ENCODE measurements at places on chromosomes 3 and 15. TPM values are rescaled to one million over a fixed set of nuclear protein-coding genes. Genes with fewer than 3 reads are reported as not detected.

The DUOXA2 gene
- polyA plus RNA-seq: not detected

DNA sequence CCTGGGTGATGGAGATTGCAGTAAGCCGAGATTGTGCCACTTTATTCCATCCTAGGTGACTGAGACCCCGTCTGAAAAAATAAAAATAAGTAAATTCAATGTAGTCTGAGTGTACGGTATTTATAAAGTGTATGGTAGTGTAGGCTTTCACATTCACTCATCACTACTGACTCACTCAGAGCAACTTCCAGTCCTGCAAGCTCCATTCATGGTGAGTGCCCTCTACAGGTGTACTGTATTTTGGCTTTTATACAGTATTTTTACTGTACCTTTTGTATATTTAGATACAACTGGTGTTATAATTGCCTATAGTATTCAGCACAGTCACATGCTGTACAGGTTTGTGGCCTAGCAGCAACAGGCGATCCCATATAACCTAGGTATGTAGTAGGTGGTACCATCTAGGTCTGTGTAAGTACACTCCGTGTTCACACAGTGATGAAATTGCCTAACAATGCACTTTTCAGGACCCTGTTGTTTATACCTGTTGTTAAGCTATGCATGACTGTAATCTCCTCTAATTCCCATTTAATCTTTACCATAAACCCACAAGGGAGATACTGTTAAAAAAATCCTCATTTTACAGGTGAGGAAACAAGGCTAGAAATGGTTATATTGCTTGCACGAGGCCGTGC is 19.3 kb downstream of the CACNA1D start:
- DNase-seq: peak; percentile 36

DNA sequence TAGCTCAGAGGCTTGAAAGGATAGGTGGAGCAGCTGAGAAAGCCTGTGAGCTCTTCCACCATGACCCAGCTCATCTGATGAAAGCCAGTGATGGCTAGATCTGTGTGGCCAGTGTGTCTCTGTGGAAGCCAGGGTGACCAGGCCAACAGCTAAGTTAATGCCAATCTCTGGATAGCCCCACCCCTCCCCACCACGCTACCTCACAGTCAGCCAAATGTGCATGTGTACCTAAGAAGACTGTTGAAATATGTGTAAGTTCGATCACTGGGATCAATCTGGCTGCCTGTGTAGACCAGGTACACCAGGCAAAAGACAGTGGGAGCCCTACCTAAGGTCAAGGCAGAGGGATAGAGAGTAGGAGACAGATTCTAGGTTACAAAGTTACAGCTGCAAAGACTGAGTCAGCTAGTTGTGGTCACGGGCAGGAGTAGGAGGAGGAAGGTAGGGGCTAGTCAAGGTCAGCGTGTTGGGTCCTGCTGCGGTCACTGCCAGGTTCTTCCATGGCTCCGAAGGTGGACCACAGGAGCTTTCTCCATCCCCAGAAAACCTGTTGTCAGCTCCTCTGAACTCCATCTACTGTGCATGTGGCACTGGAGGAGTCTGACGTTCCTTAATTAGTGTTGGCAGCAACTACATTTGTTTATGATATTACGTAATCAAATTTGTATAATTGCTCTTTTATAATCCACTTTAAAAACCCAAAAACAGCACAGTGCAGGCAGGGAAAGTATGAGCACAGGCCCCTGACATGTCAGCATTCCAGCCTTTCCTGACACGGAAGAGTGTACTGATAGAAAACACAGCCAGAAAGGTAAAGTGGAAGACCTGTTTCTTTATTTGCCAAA is 318.0 kb downstream of the CLSTN2 start:
- no peak for DNase-seq

DNA sequence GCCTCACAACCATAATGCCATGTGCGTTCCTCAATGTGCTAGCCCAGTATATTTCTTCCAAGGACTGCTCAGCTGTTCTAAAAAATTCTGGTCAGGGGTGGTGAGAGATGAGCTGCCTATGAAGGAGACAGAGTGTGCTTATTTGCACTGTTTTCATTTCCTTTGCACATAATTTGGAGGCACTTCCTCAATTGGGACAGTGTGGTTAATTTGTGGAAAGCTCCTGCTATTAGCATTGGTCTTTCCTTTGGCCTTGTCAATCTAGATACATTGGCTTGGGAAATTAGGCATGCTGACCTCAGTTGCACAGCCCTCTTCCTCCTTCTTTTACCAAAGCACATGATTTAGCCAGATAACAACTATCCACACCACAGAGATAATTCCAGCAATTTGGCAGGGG is 9.4 kb downstream of the FAM81A start:
- DNase-seq: no peak

DNA sequence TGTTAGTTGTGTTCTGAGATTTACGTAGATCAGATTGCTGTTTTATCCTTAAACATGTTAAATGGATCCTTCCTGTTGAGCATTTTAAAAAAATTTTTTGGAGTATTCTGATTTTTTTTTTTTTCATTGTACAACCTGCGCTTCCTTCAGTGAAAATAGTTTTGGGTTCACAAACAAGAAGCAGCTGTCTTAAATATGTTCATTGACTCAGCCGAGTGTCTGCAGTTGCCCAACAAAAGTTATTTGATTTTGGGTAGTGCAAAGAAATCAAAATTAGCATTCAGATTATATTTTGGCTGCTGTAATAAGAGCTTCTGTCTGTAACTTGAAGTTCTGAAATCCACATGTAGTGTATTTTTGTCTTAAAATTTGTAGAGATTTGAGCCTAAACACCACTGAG is 148.2 kb downstream of the BBX start:
- no peak for DNase-seq

DNA sequence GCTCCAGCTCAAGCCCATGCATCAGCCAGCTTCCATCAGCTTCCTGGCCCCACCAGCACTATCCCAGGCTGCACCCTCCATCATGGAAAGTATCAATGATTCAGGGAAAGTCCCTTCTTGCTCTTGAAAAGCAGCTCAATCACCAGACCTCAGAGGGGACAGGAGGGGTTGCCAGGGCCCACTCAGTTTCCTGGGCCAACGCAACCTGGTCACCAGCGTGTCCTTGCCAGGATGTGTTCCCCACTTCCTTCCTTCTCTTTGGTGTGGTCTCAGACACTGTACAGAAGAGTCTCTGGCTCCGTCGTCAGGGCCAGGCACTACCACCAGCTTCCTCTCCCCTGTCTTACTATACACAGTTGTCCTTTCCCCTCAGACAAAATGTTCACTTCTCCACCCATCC is 3.0 kb downstream of the HDC start:
- DNase-seq: no peak

The DNAH1 gene
- polyA plus RNA-seq: 0.65 TPM

DNA sequence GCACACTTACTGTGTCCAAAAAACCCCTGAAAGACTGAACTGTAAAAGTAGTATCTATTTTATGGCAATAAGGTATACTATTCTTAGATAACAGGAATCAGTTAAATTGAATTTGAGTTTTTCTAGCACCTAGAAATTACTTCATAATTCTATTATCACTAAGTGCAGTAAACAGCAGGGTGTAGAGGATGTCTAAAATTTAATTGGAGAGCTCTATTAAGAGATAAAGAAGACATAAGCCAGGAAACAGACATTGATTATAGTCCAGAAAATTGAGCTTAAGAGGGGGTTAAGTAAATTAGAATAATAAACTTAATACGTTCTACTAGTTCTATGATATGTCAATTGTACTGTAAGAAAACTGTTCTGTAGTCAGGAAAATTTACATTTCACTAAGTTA is 403.5 kb upstream of the CBLB start:
- DNase-seq: no peak

DNA sequence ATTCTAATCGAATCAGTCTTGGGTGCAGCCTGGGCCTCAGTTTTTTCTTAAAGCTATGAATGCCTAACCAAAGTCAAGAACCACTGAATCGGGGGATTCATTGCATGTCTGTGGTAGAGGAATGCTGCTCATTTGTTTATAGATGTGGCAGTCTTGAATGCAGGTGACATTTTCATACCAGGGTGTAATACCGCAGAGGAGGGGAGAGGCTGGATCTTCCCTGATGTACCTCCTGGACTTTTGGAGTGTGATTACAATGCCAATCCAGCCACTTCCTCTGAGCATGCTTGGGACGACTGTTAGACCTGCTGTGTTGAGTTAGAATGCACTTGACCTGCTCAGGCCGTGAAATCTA is 42.7 kb downstream of the GOLGA6A start:
- no peak for DNase-seq

DNA sequence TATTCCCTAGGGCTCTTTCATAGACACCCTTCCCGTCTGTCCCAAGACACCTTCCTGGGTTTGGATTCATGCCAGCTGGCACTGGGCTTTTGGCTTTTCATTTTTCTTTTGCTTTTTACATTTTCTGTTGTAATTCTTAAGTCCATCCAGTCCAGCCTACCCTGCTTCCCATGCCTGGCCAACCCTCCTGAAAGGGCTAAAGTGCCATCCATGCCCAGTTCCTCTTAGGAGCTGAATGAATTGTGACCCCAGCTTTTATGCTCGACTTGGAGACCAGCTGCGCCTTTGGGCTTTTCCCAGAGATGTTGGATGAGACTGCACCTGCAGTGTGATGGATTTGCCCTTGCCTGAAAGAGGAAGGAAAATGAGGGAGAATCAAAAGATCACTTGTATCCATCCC is 25.8 kb downstream of the LRRN1 start:
- no peak for DNase-seq

- DNase-seq: peak; percentile 24
These were observed 75.0 kb downstream of the MAGEF1 start for GRCh38 chr3:184636741-184637316.

GRCh38 chr3:149227591-149228268 is 6.1 kb upstream of the CP start:
- DNase-seq: no peak

- no peak for DNase-seq
These were observed 37.5 kb downstream of the EHD4 start for GRCh38 chr15:41934843-41935242.

The TUSC7 gene
- not detected for polyA plus RNA-seq

- DNase-seq: no peak
These were observed 302.2 kb downstream of the CGGBP1 start for GRCh38 chr3:87756616-87757015.

DNA sequence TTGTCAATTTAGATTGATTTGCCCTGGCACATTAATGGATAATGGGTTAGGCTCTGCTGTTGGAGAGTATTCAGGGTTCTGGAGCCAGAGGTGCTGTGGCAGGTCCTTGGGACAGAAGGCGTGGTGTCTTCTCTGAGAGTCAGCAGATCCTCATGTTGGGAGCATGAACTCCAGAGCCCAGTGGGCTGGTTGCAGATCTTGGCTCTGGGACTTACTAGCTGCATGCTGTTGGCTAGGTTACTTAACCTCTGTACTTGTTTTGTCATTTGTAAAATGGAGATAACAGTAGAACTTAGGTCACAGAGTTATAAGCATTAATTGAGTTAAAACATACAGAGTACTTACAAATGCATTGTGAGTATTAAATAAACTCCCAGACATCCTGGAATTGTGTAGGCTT is 77.6 kb downstream of the CCK start:
- no peak for DNase-seq

GRCh38 chr3:177596816-177597271 is 399.6 kb upstream of the TBL1XR1 start:
- no peak for DNase-seq

The UCN2 gene
- polyA plus RNA-seq: 15.6 TPM

DNA sequence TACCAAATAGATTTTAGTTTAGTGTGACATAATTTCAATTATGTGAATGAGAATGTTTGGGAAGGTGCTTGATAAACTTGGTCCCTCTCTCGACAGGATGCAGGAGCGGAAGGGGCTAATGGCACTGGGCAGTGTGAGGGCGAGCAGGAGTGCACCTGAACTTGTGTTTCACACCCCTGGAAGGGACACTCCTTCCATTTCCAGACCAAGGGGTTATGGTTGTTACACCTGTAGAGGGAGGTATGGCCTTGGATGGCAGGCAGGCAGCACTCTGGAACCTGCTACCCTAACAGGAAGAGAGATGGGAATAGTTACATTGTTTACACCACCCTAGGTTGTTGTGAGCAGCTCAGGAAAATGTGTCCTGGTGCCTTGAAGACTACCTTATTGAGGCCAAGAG is 22.1 kb downstream of the SYNM start:
- no peak for DNase-seq

GRCh38 chr15:45855907-45856579 is 221.2 kb downstream of the SQOR start:
- no peak for DNase-seq

DNA sequence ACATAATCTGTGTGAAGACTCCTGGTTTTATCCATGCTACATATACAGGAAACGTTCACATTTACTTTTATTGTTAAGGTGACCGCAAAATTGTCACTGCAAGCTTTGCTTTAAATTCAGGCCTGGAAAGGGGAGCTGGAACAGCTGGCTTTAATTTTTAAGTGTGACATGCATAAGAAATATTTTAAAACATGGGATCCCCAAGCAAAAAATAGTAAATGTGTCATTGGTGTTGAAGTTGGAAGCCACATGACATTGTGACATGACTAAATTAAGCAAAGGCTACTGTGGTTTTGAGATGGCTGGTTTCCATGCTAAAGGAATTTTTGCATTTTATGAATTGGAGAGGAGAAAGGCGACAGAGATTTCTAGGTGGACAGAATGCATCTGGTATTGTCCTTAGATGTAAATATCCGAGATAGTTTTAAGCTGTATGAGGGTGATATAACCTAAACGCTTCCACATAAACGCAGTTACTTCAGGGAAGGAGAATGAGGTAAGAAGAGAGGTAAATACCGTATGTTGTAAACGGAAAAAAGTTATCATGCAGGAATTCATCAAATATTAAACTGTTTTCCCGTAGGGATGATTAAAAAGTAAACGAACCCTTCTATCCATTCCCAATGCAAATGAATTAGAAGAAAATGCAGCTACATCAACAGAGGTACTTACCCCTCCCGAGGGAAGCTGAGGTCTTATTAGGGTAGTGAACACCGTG is 927 bp upstream of the FYTTD1 start:
- DNase-seq: no peak

The NTRK3 gene
- 60.8 TPM for polyA plus RNA-seq

- no peak for DNase-seq
These were observed 747 bp downstream of the PDCD6IP start for GRCh38 chr3:33799202-33799551.

DNA sequence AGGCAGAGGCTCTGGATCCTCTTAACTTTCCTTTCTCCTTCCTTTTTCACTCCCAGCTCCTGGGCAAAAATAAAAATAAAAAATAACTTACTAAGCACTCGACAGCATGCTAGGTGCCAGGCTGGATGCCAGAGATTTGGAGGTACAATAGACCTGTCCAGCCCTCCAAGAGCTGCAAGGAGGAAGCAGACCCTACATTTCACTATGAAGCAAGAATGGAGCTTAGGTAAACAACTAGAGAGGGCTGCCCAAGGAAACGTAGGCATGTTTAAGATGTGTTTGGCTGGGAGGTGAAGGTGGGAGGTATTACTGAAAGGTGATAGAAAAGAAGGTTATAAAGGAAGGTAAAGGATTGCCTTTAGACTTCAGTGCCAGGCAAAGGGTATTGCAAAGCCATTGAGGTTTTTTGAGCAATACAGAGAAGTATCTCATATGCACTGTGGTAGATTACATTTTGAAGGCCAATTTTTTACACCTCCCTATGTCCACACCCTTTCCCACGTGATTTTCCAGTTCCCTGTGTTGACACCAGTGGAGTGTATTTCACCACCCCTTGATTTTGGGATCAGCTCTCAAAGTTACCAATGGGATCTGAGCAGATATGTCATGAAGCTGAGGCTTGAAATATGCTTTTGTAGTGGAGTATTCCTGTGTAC is 69.1 kb downstream of the DCLK3 start:
- DNase-seq: no peak

Measured in A549 (cell line).